NCI-H1092 (cell line): ENCODE measurements at places on chromosomes 7 and 10.
A peak's percentile ranks its signal among the peaks of the same experiment; 100 is the strongest.

GRCh38 chr7:108239501-108240225 lies 109.5 kb upstream of the LAMB4 start:
- peak; percentile 87 for DNase-seq

DNA sequence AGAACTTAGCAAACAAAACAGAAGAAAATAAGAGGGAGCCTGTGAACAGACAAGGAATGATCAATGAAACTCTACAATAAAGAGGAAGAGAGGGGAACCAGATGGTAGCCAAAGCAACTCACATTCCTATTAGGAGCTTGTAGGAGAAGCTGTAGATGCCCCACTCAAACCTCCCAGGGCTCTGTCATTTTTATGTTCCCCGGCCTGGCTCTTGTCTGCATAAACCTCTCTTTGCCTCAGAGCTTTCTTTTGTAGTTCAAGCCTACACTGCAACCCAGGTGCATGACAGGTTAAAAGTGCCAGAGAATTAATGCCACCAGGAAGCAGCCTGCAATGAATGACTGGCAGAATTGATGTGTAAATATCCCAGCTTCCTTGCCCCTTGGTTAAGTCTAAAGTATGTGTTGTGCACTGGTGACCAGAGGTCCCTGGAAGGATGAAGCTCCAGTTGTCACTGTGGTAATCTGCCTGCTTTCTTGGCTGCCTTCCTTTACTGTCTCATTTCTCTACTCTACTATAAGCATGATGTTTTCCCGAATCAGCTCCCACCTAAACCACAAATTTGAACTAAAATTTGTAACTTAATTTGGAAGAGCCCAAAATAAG lies 40.4 kb downstream of the HDAC9 start:
- no peak for DNase-seq

DNA sequence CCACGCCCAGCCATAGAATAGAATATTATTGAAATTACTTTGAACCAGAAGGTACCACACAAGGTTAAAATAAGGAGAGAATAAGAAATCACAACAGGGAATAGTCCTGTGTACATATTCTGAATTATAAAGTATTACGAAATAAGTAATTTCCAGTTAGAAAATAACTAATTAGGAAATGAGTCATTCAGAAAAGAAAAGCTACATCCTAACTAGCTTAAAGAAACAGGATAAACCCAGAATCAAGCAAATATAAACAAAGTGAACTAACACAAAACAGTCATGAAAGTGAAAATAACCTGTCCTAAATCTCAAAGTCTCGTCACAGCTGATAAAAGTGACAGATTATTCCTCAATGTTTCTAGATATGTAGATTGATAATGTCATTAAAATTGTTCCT lies 74.8 kb upstream of the NEBL start:
- DNase-seq: no peak

DNA sequence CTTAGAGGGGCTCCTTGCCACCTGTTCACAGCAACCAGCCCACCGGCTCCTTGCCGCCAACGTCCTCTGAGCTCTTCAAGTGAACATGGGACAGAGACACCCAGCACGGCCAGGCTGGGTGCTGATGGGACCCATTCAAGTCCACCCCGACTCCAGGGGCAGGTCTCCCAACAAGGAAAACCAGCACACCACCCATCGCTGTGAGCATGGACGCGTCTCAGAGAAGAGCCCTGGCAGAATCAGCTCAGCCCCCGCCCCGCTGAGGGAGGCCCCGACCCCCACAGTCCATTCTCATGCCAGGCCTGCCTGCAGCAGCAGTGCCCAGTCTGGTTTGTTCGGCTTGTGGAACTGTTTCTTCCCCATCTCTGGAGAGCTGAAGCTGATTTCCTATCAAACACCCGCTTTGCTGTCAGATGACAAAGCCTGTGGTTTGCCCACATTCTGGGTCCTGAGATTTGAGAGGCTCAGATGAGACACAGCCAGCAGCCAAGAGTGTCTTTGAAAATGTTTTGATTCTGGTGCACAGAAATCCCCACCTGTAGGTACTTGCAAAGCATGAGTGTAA lies 216.6 kb downstream of the ZMYND11 start:
- DNase-seq: no peak

- DNase-seq: no peak
Measured at GRCh38 chr7:81366546-81366945, 403.3 kb downstream of the HGF start.

GRCh38 chr7:67413670-67414069 lies 417.0 kb downstream of the TYW1 start:
- DNase-seq: peak; percentile 91

- DNase-seq: no peak
Measured at GRCh38 chr7:106752367-106752766, 91.4 kb upstream of the CCDC71L start.

DNA sequence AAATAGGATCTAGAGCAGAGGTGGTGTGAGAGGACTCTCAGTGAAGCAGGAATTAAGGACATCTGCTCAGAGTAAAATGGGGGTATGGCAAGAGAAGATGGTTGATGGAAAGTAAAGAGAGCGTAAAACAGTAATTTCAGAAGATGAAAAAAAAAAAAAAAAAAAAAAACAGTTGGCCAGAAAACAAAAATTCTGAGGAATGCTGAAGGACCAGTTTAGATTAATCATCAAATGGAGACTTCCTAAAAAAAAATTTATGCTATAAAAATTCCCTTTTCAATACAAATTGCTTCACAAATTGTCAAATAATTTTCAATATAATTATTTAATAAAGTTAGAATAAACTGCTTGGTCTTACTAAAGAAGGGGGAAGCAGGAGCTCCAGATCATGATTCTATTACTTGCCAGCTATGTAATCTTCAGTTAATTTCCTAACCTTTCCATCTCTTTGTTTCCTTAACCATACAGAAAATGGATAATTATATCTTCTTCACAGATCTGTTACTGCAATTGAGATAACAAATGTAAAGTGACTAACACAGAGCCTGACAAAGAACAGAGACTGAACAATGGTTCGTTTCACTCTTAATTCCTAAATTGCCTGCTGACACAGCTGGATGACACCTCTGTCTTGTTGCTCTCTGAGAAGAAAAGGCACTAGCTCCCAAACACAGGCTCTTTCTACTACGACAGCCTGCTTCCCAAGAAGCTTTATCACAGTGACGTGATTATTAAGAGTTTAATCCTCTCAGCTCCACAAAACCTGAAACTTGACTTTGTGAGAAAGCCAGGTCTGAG lies 64.9 kb upstream of the GPR22 start:
- DNase-seq: no peak

GRCh38 chr7:102412548-102412947 lies 16.4 kb downstream of the PRKRIP1 start:
- no peak for DNase-seq
